MV-4-11 (cell line): ENCODE measurements at places on chromosomes 1 and 21.

DNA sequence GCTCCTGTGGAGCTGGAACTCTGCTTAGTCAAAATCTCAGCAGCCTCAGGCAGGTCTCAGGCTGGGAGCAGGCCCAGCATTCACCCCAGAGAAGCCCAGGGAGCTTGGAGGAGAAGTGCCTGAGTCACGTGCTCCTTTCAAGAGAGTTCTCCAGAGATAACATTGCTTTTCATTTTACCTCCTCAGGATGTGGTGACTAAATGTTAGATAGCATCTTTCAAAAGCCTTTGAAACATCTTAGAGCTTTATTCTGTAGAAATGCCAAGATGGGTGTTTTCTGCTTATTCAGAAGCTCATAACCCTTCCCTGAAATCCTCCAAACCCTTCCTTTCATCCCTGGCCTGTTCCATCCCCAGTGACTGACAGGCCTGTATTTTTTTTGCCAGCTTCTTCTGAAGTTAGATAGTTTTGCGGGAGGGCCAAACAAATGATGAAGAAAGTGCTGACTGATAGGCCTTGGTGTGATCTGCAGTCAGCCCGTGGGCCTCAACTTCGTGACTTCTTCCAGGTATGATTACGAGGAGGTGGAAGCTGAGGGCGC, 58.0 kb downstream of the PGM1 start:
- no peak for DNase-seq

DNA sequence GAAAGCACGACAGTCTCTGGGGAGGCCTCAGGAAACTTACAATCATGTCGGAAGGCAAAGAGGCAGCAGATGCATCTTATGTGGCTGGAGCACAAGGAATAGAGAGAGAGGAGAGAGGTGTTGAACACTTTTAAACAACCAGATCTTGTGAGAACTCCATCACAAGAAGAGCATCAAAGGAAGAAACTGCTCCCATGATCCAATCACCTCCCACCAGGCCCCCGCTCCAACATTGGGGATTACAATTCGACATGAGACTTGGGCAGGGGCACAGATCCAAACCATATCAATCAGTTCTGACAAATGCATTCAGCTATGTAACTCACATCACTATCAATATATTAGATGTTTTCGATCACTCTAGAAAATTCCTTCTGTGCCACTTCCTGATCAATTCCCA, 37.6 kb downstream of the ETS2 start:
- no peak for DNase-seq

DNA sequence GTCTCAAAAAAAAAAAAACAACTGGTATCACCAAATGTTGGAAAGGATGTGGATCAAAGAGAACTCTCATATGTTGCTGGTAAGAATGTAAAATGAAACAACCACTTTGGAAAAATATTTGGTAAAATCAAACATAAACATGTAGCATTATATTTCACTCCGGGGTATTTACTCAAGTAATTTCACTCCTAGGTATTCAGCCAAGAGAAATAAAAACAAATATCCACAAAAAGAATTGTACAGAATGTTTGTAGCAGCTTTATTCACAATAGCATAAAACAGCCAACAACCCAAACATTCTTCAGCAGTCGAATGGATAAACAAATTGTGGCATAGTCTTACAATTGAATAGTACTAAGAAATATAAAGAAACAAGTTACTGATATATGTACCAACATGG, 32.4 kb upstream of the ZSWIM5 start:
- no peak for DNase-seq

DNA sequence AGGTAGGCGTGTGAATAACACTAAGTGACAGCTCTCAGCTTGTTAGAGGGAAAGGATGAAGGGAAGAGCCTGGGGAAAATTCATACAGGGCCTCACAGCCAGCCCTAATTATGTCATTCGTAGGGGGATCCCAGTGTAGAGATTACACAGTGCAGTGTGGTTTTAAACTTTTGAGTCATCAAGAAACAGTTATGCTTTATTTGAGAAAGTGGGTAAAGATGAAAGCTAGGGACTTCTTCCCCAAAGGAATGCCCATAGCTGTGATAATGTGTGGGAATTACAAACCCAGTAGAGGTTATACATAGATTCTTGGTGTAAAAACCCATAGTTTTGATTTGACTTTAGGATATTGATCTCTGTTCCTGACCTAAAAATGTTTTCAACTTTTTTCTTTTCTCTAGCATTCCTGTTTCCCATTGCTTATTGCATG, 1.9 kb downstream of the TTF2 start:
- DNase-seq = peak; percentile 60

- no peak for DNase-seq
Observed at GRCh38 chr1:33314416-33314815, 6.5 kb downstream of the A3GALT2 start.

- DNase-seq = no peak
Observed at GRCh38 chr1:36576551-36577110, 93.9 kb upstream of the CSF3R start.

GRCh38 chr1:178649582-178650350, 75.3 kb upstream of the RALGPS2 start:
- no peak for DNase-seq

- DNase-seq = no peak
Observed at GRCh38 chr1:36170643-36171412, 14.9 kb downstream of the MAP7D1 start.

GRCh38 chr1:18913065-18913835, 10.9 kb upstream of the ALDH4A1 start:
- DNase-seq = peak; percentile 45

GRCh38 chr1:211490038-211490678, 1.8 kb downstream of the RD3 start:
- DNase-seq = no peak

DNA sequence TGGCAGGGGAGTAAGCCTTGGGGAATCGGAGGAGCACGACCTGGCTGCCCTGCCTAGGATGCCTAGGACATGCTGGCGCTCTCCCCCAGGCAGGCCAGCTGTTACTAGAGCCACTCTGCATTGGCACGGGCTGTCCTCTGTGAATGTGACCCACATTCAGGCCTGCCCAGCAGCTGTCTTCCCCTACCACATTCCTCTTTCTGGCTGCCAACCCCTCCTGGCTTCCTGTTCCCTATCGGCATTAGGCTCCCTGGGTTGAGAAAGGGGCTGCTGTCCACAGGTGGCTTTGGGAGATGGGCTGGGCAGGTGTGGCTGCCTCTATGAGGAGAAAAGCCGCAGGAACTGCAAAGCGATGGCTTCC, 2.3 kb upstream of the NFASC start:
- no peak for DNase-seq

DNA sequence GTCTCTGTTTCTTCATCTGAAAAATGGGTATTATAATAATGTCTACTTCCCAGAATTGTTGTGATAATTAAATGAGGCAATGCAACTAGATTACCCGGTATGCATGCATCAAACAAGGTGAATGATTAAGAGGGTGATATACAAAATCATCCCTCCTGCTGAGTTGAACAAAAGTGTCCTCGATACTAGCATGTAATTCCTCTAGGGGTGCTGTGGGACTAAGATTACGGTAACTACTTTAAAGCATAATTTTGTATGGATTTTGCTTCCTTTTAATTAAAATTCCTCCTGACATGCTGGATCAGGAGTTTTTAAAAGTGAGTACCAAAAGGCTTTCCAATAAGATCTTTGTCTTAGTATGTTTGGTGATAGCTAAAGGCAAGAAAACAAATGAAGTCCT, 98.7 kb upstream of the PRMT6 start:
- no peak for DNase-seq

DNA sequence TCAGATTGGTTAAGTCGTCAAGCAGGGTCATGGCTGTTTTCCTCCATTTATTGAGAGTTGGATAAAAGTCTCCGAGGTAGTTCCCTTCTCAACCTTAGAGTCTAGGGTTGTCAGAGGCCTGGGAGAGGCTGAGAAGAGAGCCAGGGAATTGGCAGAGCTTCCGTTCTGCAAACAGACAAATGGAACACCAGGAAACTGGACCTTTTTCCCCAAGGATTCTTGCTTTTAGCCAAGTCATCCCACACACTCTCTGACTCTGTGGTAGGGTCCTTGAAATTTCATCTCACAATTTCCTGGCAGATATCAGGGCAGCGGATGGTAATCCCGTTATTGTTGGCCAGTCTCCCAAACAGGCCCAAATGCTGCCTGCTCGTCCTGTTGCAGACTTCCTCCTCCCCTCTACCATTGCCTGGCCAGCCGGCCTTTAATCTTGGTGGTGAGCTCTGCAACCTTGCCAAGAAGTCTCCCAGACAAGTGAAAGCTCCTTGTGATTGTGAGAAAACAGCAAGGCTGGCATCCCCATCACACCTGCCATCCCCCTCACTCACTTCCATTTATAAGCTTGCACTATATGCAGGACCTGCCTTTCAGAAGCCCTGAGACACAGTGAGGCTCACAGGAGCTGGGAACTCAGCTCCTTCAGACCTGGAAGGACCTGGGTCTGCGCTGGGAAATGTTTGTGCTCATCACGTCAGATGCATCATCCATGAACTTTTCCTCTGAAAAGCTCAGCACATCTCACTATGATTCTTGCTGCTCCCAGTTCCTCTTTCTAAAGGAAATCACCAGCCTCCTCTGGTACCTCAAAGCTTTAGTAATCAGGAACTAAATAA, 13.7 kb upstream of the SRP9 start:
- DNase-seq = peak; percentile 59

GRCh38 chr1:180598333-180598974, 33.4 kb upstream of the XPR1 start:
- DNase-seq = peak; percentile 14

DNA sequence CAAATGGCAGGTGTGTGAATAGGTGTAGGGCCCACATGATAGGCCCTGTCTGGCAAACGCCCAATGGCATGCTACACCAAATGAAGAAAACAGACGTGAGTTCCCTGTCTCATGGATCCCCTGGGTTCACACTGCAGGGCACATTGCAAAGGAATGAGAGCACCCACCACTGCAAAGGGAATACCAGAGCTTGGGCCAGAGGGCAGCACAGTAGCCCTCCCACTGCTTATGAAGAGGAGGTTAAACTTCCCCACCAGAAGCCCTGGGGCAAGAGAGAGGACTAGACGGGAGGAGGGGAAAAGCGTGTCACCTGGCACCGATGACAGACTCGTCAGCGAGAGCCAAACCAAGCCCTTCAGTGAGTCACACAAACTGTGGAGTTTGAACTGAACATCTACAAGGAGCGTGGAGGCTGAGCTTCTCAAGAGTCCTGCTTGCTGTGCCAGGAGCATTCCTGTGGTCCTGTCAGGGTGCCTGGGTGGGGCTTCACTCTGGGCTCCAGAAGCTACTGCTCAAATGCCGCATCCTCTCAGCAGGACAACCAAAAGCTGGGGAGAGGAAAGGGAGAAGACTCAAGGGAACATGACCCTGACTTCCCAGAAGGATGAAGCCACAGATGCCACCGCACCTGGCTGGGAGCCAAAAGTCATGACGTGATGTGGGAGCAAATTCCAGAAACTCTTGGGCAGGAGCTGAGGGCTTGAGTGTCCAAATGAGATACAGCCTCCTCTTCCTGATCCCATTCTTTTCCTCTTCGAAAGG, 61.1 kb downstream of the TOMM20 start:
- peak; percentile 77 for DNase-seq

DNA sequence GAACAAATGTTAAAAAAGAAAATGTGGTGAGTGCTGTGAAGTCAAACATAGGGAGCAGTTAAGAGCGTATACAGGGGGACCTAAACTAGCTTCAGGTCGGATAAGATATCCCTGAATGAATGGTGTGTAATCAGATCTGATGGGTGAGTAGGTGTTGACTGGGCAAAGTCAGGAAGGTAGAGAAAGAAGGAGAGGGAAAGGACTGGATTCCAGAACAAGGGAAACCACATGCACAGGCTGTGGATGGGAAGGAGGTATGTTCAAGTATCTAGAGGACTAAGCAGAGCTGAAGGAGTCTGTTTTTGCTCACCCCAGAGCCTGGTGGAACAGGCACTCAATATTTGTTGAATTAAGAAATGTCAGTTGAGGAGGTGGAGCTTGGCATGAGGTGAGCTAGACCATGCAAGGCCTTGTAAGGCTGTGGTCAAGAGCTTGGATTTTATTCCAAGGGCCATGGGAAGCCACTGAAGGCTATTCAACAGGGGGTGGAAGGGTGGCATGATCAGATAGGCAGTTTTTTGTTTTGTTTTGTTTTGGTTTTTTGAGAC, 27.4 kb downstream of the MAP7D1 start:
- no peak for DNase-seq
